ENCODE measurements at places on chromosomes 5 and 9. TPM values are rescaled to one million over a fixed set of nuclear protein-coding genes. Genes with fewer than 3 reads are reported as not detected.

Gene ARHGEF39
- 15.4 TPM for total RNA-seq

Gene PRR16
- not detected for total RNA-seq

Gene FOXD1
- total RNA-seq = 17.5 TPM

Gene TEX48
- total RNA-seq = not detected

Gene TXNDC8
- total RNA-seq = not detected

Gene MARCHF11
- total RNA-seq = not detected

Gene SLC25A48
- not detected for total RNA-seq

Gene SPINK1
- total RNA-seq = not detected

Gene ACOT12
- not detected for total RNA-seq

Gene HRH2
- total RNA-seq = 0.71 TPM

Gene SCGB3A2
- total RNA-seq = not detected
